Hematopoietic multipotent progenitor cell treated with erythropoietin and hydrocortisone succinate and interleukin-3 and kit ligand, for 6 days (in vitro differentiated cells): ENCODE measurements at places on chromosomes 4 and X.

DNA sequence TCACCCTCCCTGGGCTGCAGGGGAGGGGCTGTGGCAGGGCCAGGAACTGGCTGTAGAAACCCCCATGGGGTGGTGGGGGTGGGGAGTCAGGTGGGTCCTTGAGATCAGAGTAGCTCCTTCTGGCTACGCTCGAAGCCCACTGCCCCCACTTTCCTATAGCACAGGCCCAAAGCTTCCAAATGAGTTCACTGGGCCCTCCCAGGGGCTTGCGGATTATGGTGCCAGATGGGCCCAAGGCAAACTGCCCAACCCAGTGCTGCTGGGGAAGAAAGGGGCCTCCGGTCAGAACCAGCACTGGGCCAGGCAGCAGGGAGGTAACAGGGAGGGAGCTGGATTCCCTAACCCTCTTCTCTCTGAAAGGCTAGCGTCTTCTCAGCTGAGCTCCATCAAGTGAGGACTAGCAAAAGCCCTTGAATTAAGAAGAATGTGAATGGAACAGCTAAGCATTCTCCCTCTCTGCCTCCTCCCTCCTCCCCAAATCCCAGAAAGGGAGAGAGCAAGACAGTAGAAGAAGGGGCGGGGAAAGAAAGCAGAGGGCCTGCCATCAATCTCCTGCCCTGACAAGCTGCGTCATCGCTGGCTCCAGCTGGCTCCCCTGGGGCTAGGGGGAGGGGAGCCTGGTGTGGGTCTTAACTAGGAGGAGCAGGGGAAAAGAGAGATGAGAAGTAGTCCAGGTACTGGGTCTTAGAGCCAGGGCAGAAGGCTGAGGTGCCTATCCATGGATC, 34.7 kb downstream of the FRMPD3 start:
- DNase-seq: no peak

DNA sequence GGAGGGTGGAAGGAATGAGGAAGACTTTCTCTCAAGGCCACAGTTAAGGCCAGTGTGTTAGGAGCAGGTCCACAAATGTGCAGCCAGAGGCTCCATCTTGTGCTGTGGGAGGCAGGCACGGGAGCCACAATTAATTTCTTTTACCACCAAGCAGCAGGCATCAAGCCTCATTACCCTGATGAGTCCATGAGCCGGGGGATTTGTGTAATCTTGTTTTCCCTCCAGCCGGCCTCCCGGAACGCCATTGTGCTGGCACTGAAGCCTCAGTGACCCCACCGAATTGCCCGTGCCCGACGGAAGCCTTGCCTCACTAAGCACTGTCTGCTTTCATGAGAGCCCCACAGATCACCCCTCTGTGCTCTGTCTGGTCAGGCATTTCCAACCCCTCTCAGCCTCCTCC, 154.7 kb upstream of the STX18 start:
- DNase-seq: no peak

GRCh38 chr4:148355442-148356123, 86.6 kb downstream of the NR3C2 start:
- DNase-seq: no peak

- peak; percentile 7 for DNase-seq
These were observed 958 bp downstream of the CUL4B start for GRCh38 chrX:120559804-120560203.

- peak; percentile 53 for DNase-seq
These were observed 36.0 kb downstream of the PLAC1 start for GRCh38 chrX:134622056-134622812.

DNA sequence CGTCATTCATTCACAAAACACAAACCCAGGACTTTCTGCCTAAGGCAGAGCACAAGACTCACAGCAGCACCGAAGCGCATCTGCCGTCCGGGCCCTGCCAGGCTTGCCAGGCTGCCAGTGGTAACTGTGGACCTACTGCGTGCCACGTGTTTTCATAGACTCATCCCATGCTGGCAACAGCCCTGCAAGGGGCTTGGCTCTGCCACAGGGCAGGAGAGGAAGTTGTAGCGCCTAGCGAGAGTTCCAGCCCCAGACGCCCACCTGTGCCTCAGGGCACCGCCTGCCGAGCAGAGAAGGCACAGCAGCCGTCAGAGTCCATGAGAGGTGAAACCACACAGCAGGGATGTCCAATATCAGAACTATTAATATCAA, 18.9 kb upstream of the MRFAP1 start:
- no peak for DNase-seq

DNA sequence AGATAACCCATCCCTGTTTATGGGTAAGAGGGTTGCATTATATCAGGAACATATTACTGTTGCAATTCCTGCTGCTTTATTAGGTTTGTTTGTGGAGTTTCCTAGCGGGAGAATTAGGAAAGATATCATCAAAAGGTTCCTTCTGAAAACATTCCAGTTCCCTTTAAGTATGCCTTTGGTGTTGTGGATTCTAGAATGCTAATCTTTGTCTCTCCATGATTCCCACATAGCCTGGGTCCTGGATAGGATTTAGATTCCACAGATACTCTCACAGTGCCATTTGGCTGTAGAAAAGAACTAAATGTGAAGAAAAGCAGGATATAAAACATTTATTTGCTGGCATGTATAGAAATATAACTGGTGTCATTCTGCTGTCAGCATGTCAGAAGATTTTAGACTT, 338.7 kb downstream of the PCDH18 start:
- DNase-seq: no peak

DNA sequence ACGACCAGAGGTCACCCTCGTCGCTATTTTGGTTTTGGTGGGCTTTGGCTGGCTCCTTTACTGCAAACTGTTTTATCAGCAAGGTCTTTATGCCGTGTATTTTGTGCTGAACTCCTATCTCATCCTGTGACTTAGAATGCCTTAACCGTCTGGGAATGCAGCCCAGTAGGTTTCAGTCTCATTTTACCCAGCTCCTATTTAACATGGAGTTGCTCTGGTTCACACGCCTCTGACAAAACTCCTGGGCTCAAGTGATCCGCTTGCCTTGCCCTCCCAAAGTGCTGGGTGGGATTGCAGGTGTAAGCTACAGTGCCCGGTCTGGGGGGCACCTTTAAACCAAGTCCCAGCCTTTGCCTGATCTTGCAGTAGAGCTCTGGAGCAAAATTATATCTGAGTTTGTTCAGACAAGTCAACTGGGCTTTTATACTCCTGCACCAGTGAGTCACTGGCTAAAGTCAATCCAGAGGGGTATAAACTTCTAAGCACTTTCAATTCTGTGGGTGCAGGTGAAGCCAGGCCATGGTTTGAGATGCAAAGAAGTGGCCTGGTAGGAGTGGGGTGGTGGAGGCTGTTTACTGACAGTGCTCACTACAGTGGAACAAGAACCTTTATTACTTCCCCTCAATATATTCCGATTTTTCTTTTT, 50.2 kb downstream of the MGST2 start:
- DNase-seq: no peak

GRCh38 chr4:26281881-26282280, 38.9 kb upstream of the RBPJ start:
- DNase-seq: no peak

DNA sequence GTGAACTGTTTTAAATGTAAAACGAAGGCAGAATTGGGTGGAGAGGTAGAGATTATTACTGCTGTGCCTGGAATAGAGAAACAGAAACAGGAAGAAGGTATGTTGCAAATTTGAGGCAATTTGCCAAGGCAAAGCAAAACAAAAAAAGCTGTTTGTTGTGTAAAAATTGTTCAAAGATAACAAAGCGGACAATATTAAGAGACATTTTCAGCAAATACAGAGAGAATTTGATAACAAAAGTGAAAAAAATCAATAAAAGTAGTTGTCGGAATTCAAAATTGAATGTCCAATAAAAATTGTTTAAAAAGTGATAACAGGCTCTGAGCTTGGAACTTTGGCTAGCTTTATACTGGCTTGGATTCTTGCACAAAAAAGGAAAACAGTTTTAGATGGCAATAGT, 14.4 kb upstream of the SMS start:
- DNase-seq: peak; percentile 17

GRCh38 chr4:3268395-3269104, 19.6 kb downstream of the MSANTD1 start:
- DNase-seq: no peak

- DNase-seq: no peak
These were observed 208.1 kb upstream of the EOLA2 start for GRCh38 chrX:150146271-150146896.

DNA sequence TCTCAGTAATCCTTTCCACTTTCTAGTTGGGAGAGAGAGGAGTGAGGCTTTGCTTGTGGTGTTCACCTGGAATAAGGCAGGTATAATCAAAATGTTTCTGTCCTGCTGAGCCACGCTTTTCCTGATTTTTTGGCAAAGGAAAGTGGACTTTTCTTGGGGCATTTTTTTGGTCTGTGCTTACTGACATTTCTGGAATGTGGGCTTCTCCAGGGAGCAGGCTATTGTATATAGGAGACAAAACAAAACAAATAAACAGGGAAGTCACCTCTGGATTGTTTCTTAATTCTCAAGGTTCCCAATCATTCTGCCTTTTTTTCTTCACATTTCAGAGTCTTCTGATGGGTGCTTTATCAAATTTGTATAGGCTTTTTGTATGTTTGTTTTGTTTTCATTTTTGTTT, 25.7 kb upstream of the RP2 start:
- DNase-seq: no peak

GRCh38 chr4:32135642-32136041, 1415.5 kb downstream of the PCDH7 start:
- no peak for DNase-seq

DNA sequence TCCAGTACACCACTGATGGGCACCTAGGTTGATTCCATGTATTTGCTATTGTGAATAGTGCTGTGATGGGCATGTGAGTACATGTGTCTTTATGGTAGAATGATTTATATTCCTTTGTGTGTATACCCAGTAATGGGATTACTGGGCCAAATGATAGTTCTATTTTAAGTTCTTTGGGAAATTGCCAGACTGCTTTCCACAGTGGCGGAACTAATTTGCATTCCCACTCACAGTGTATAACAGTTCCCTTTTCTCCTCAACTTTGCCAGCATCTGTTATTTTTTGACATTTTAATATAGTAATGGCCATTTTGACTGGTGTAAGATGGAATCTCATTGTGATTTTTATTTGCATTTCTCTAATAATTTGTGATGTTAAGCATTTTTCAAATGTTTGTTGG, 25.9 kb downstream of the CC2D2A start:
- no peak for DNase-seq

GRCh38 chrX:16946971-16947562, 609 bp downstream of the REPS2 start:
- no peak for DNase-seq

- DNase-seq: no peak
These were observed 5.7 kb downstream of the MXD4 start for GRCh38 chr4:2256156-2256731.

- no peak for DNase-seq
These were observed 33.3 kb downstream of the F11 start for GRCh38 chr4:186299291-186299690.

DNA sequence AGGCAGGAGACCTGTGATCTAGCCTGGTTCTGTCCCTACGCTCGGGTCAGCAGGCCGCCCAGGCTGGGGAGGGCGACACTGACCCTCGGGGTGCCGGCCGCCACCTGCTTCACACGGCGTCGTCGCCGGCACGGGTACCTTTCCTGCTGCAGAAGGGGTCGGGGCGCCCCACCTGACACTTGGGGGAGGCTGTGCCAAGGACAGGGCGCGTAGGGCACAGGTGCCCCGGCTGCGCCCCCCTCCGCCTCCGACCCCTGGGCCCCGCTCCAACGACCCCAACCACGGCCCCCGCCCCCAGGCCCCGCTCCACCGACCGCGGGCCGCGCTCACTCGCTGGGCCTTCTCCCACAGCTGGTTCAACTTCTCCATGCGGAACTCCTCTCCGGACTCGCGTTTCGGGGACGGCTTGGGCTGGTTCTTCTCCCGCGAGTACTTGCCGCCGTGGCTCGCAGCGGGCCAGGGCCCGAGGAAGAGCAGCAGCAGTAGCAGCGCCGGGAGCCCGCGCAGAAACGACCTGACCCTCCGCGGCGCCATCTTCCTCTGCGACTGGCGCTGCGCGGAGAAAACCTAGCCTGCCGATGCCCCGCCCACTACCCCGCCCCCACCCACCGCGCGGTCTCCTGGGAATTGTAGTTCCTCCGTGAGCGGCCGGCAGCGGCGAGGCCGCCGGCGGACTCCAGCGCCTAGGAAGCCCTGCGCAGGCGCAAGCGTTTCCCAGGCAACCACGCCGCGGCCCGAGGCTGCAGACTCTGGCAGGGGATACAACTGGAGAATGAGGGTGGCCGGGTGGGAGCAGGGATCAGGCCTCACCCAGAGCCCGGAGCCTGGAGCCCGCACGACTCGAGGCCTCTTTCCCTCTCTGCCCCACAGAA, at the start of gene LRPAP1:
Gene LRPAP1, minus strand, starts transcription at position 544 of the 872 bp plus-strand sequence. Its CDS starts 10 bp downstream, at position 534.
- DNase-seq: peak; percentile 91

DNA sequence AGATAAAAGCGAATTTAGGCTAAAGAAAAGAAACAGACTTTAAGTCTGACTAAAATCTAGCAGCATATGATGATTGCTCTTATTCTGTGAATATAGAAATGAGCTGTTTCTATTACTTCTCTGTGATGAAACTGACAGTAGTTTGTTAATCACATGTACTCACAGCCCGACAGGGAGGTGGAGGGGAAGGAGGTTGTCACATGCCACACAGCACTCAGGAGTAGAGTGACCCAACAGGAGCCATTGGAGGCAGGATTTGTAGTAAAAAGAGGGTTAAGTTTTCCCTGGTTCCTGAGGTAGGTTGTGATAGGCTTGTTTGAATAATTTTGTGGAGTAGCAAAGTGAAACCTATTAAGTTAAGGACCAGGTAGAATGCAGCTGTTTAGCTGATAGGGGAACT, 495.9 kb downstream of the CENPC start:
- DNase-seq: no peak

GRCh38 chr4:38679921-38680320, 15.9 kb downstream of the KLF3 start:
- no peak for DNase-seq

DNA sequence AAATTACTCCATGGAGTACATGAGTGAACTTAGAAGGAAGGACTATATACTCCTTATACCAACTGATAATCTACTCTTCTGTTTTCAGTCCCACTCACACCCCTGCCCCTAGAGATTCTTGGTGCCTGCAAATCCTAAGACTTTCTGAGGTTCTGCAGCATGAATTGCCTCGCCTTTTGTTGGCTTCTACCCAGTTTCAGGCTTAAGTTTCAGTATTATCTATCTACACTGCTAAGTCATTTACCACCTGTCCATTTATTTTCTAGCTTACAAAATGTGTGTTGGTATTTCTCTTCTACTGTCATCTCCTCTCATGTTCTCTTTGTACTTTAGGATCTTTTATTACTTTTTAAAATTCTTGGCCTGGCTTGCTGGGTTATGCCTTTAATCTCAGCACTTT, 94.4 kb upstream of the AMOT start:
- no peak for DNase-seq

- DNase-seq: no peak
These were observed 38.0 kb downstream of the CCNG2 start for GRCh38 chr4:77194989-77195388.

GRCh38 chr4:4995908-4996265, 23.4 kb downstream of the CYTL1 start:
- no peak for DNase-seq

DNA sequence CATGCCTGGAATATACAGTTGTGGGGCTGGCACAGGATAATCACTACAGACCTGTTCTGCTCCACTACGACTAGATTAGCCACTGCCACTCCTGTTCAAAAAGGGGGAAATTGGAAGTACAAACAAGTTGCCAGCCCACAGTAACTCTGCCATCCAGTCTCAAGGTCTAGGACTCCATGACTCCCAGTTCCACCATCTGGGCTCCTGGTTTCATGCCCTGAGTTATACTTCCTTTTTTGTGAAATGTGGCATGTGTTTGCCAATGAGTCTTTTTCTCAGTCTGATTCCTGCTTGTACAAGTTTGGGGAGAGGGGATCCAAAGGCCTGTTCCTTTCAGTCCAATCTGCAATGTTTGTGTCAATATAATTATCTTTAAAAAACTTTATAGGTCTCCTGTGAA, 1.0 kb upstream of the BLOC1S4 start:
- DNase-seq: no peak

- DNase-seq: no peak
These were observed 47.5 kb downstream of the SPATA18 start for GRCh38 chr4:52098618-52099017.
